Hematopoietic multipotent progenitor cell treated with erythropoietin and hydrocortisone succinate and interleukin-3 and kit ligand, for 4 days (in vitro differentiated cells): ENCODE measurements at places on chromosomes 5 and 9.

- no peak for DNase-seq
These were observed 70.9 kb downstream of the SPRY4 start for GRCh38 chr5:142253938-142254337.

- DNase-seq, result no peak
These were observed 133.8 kb downstream of the BARX1 start for GRCh38 chr9:93821307-93821703.

DNA sequence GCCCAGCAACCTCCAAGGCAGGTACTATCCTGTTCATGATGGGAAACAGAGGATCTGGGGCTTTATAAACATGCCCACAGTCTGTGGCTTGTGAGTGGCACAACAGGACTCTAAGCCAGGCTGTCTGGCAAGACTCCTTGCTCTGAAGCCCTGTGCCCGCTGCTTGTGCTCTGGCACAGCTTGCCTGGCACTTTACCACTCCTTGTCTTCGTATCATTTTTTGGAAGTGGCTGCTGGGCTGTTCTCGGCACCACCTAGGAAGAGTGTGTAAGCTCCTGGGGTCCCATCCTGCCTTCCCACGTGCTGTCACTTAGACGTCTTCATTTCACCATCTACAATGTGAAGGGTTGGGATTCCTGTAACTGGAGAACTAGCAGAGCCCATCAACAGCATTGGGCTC, 59.3 kb upstream of the GLRX start:
- DNase-seq, result no peak

- no peak for DNase-seq
These were observed 27.0 kb downstream of the CDKN2A start for GRCh38 chr9:21967169-21967568.

- no peak for DNase-seq
These were observed 1.4 kb downstream of the SUSD3 start for GRCh38 chr9:93059715-93060578.

GRCh38 chr5:35430381-35431162, 187.1 kb upstream of the SPEF2 start:
- peak; percentile 3 for DNase-seq

GRCh38 chr5:92890841-92891244, 690.2 kb downstream of the NR2F1-AS1 start:
- no peak for DNase-seq

DNA sequence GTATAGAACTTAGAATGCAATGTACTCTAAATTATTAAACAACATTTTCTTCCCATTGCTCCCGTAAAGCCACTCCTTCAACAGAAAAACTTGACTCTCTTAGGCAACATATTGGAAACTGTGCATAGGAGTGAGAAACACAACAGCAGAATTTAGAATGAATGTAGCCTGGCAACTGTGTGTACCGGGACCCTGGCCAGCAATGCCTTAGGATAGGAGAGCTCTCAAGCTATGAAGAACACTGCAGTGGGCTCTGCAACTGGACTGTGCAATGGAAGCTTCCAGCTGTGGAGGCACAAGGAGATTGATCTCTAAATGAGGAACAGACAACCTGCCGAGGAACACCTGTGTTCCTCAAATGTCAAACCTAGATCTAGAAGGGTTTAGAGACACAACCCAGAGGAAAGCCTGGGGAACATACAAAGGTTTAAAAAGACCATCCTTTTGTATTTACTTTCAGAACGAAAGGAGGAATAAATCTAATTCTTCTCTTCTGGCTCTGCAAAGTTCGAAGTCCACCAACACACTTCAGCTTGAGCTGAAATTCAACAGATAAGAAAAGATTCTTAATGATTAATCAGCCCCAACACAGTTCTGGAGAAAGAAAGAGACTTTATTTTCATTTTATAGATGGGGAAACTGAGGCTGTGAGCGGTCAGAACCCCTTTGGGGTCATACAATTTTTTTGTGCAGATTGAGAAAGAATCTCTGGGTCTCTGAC, 51.5 kb upstream of the ARL15 start:
- DNase-seq, result no peak

- DNase-seq, result no peak
These were observed 3.3 kb upstream of the CXXC5 start for GRCh38 chr5:139644646-139645429.

DNA sequence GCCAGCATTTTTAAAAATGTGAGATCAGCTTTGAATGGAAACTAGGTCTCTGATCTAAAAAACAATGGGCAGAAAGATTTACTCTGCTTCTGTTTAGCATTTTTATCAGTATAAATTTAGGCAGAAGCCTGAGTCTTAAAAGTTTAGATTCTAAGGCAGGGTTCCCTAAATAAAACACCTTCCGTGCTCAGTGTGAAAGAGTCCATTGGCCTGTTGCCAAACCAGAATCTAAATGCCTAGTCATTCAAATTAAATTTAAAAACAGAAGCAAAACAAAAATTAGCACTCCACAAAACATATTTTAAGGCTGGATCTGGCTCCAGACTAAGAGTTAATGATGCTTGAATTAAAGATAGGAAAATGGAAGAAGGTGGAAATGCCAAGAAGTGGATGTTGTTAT, 4.5 kb downstream of the TYRP1 start:
- DNase-seq, result peak; percentile 78

DNA sequence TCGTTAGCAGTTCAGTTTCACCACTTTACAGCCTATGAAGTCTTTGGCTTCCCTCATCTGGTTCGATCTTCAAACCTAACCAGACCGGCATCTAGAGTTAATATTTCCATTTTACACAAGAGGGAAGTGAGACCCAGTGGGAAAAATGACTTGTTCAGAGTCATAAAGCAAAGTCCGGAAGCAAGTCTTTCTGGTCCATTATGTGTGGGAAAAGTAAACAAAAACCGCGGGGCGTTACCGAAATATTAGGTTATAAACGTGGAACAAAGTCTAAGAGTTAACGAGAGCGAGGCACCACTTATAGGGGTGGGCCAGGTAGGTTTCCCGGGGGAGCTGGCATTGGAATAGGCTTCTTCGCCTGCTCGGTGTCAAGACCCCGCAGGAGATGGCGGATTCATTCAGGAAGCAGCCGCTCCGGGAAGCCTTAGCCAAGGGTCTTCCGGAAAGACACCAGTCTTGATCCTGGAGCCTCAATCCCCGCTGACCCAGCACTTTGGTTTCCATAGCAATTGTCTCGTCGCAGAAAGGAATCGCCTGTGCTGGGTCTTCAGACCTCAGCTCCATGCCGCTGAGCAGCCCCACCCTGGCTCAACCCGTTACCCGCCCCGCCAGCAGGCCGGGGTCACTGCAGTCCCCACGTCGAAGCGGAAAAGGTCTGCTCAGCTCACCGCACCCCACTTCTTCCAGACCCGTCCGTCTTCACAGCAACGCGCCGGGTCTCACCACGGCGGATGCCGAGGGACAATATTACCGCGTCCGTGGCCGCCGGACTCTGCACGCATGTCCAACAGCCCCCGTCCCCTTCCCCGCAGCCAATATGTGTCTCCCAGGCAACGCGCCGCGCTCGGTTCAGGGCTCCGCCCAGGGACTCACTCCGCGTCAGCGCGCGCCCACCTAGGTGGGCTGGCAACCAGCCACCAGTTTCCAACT, at the start of gene C5orf52:
Gene C5orf52 (plus strand): TSS at position 872 of the 930 bp plus-strand sequence. CDS start 82 bp downstream, outside the sequence.
- peak; percentile 32 for DNase-seq

DNA sequence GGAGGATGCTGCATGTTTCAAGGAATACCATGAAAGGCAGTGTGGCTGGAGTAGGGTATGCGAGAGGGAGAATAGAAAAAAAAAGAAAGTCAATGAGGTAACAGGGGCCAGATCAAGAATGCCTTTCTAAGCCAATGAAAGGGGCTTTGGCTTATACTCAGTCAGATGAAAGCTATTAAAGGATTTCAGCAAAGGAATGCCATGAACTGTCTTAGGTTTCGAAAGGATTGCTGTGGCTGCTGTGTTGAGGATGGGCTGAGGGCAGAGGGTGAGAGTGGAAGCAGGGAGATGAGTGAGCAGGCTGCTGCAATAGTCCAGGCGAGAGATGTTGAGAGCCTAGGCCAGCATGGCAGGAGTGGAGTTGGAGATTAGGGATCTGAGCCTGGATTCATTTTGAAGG, 135.4 kb upstream of the CKMT2 start:
- DNase-seq, result no peak

GRCh38 chr5:144187699-144188294, 17.1 kb downstream of the KCTD16 start:
- DNase-seq, result peak; percentile 88

- DNase-seq, result no peak
These were observed 349.5 kb downstream of the AGTPBP1 start for GRCh38 chr9:85392260-85392659.

DNA sequence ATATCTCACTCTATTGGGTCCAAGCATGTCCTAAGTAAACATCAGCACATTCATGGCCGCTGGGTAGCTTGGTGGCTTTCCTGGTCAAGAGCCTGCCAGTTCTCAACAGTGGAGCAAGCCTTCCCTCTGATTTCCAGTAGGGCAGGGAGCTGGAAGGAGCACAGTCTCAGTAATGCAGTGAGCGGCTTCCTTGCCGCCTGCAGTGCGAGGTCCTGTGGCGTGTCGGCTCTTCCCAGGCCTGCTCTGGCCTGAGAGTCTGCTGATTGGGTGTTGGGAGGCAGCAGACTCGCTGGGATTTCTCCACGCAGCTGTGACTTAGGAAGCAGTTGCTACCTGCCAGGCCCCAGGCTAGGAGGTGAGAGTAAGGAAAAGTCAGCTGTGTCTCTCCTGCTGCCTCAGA, 51.3 kb downstream of the SPTAN1 start:
- DNase-seq, result no peak

GRCh38 chr5:132549576-132549975, 6.3 kb upstream of the IL5 start:
- peak; percentile 65 for DNase-seq

DNA sequence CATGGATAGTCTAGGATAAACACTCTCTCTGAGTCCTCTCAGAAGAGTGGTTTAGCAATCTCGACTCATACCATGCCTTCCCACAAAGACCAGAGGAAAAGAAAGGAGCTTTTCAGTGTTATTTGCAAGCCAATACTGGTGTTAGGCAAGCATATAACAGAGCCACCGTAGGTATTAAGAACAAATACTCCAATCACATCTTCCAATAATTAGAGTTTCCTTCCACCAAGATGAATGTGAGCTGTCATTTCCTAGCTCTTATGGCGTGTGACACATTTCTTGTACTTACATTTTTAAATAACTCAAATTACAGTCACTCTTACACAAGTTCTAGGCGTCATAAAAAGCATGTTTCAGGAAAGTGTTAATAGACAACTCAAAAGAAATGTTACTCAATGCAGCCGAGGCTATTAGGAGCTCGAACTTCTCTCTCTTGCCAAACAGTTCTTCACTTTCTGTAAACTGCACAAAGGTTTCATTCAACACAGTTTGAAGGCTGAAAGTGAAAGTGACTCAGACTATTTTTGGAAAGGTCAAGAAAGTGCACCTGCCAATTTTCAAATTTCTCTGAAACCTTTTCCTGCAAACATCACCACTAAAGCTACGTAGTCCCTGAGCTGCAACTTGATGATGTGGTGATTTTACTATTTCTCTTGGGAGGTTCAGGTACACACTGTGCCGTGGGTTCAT, 153.8 kb downstream of the AUH start:
- peak; percentile 44 for DNase-seq

DNA sequence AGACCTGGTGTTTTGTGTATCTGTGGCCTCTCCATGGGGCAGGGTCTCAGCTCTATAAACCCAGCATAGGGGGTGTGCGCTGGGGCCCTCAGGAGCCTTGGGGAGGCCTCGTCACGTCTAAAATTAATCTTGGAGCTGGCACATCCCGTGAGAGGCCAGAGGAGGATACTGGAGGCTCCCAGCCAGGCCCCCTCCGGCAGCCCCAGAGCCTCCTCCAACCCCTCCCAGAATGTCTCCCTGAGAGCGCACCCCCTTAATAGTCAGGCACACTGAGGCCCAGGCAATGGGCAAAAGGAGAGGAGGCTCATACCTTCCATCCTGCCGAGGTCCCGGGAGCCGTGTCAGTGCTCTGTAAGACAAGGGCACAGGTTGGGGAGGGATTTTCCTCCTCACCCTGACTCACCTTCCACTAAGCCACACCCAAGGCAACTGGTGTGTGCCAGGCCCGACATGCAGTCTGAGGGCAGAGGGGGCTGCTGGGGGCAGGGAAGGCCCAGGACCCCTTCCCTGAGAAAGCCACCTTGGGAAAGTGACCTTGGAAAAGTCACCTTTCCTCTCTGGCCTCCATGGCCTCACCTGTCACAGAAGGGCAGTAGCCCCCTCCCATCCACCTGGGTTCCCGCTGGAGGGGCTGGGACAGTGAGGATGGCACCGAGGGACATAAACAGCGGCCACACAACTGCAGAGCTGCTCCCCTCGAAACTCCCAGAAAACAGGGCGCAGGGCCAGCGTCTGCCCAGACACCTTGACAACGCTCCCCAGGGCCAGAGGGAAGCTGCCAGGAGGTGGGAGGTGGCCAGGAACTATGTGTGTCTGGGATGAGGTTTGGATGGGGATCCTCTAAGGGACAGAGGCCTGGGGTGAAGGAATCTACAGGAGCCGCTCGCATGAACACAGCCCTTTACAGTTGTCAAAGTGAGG, 2.9 kb downstream of the AK1 start:
- DNase-seq, result no peak

DNA sequence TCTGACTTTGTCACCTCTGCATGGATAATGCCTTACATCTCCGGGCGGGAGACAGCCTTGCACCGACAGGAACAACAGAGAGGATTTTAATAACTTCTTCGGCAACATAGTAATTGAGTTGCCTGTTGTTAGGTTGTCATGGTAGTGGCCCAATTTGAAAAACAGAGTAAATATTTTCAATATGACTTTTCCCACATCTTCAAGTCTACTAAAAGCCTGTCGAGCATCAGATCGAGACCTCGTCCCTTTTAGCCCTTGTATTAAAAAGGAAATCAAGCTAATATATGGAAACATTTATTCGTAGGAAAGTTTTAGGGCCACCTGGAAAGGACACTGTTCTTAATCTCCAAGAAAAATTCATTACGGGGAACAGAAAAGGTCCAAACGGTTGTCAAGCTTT, 70.8 kb upstream of the FCN2 start:
- no peak for DNase-seq

GRCh38 chr5:13516195-13516594, 428.3 kb downstream of the DNAH5 start:
- no peak for DNase-seq

GRCh38 chr9:137034709-137035506, 3.0 kb upstream of the FUT7 start:
- DNase-seq, result peak; percentile 95

GRCh38 chr9:132702254-132702653, 32.0 kb downstream of the GTF3C4 start:
- DNase-seq, result no peak

DNA sequence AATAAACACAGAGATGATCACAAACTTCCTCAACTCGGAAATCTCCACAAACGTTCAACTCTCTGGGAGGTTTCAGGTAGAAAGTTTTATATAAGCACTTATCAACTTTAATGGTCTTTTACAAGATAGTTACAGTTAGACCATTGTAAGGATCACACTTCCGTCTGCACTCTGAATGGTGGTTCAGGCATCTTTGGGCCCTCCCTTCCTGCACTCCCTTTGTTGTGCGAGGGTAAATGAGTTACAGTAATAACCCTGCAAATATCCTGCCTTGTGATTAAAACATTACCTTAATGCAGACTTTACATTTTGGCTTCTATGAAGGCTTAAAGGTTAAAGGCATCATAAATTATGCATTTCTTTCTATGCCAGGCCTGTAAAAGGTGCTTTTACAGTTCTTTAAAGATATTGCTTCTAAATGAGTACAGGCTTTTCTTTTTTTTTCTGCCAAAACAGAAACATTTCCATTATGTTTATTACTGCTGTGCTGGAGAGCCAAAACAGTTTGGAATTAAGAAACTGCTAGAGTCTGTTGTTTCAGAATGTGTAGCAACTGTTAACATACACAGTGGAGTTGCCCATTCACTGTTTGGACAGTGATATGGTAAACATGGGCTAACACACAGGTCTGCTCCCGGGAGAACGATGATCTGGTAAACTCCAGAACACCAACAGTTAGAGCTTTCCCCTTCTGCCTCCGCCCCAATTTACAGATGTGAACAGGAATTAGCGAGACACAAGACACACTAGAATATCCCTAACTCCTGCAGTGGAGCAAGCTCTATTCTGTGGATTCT, 1.1 kb downstream of the PRUNE2 start:
- DNase-seq, result no peak
